ENCODE measurements at places on chromosomes 12 and 14.
A peak's percentile ranks its signal among the peaks of the same experiment; 100 is the strongest.

- DNase-seq: peak; percentile 24
These were observed 3.4 kb downstream of the CYP46A1 start for GRCh38 chr14:99687284-99688209.

DNA sequence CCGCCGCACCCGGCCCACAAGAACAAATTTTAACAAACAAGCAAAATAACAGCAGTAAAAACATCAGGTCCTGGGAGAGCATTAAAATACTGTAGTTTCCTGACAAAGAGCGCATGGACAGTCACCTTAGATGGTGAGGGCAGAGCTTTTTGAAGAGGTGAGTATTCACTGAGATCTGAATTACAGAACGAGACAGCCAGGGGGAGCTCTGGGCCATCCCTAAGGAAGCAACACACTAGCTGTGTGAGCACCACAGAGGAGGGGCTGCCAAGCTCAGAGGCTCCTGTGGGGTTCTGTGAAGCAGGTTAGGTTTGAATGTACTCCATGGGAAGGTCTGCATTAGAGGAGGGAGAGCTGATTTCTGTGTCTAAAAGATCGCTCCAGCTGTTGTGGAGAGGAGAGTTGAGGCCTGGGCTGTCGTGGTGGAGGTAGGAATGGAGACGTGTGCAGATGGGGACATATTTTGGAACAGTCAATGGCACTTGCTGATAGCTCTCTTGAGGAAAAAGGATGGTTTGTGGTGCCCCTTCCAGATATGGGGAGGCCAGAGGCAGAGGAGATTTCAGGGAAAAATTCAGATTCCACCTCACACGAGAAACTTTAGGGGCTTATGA, 72.9 kb downstream of the TRAFD1 start:
- peak; percentile 36 for DNase-seq

DNA sequence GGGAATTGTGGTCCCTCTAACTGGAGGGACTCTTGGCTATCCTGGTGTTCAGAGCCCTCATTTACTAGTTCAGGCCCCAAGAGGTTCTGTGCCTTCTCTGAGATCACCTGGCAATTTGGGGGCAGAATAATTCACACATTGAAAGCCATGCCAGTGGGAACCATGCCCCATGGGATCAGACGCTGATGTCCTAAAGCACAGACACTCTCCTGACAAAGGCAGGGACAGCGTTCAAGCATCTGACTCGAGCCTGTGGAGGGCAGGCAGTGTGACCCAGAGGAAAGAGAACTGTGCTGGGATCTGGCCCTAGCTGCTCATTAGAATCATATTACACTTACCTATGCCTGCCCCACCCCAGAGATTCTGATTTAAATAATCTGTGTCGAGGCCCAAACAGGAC, 2.4 kb upstream of the ASB2 start:
- no peak for DNase-seq

- no peak for DNase-seq
These were observed 204.3 kb downstream of the ESR2 start for GRCh38 chr14:64089920-64090319.

GRCh38 chr14:61319086-61319485, 2.3 kb upstream of the PRKCH start:
- DNase-seq: no peak

- DNase-seq: no peak
These were observed 44.4 kb downstream of the ANO6 start for GRCh38 chr12:45260104-45260815.

- DNase-seq: peak; percentile 88
These were observed 767 bp upstream of the TCP11L2 start for GRCh38 chr12:106301611-106302321.

DNA sequence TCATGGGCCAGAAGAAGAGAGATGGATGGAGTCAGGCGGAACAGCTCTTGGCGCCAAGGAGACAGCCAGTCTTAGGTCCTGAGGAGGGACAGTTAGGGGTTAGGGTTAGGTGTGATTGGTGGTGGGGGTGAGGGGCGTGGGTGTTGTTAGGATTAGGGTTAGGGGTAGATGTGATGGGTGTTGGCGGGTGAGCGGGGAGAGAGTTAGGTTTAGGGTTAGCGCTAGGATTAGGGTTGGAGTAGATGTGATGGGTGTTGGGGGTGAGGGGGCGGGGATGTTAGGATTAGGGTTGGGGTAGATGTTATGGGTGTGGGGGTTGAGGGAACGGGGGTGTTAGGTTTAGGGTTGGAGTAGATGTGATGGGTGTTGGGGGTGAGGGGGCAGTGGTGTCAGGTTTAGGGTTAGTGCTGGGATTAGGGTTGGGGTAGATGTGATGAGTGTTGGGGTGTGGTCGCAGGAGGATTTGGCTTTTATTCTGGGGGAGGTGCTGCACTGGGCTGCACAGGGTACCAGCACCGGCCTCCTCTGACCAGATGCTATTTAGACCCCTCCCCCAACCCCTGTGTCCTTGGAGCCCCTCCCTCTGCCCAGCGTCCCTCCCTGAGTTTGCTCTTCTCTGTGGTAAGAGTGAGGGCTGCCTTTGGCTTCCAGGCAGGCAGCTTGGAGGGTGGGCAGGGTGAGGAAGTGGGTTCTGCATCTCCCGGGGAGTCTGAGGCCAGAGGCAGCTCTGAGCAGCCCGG, 35.6 kb upstream of the FBRSL1 start:
- no peak for DNase-seq

GRCh38 chr12:27474344-27474743, 27.8 kb downstream of the SMCO2 start:
- DNase-seq: no peak

All from CD4-positive, alpha-beta T cell treated with Interferon gamma for 1 hour (primary cell).